ENCODE measurements at places on chromosomes 5 and 9. TPM values are rescaled to one million over a fixed set of nuclear protein-coding genes. Genes with fewer than 3 reads are reported as not detected.

CDH12 gene
- total RNA-seq, result not detected

DDX4 gene
- total RNA-seq, result not detected

ANKRD31 gene
- 0.19 TPM for total RNA-seq

SPATA31E1 gene
- not detected for total RNA-seq

BSPRY gene
- total RNA-seq, result 20.8 TPM

WDR38 gene
- total RNA-seq, result not detected

UGT3A1 gene
- total RNA-seq, result 1.1 TPM

C1QTNF3 gene
- total RNA-seq, result 33.0 TPM

SPINK6 gene
- total RNA-seq, result not detected

ORM2 gene
- not detected for total RNA-seq

- no peak for DNase-seq
- no peaks in the 10 kb centered on the region for H3K36me3 ChIP-seq
- H3K4me3 ChIP-seq, result no peak overlapping the region
- no peak overlapping the region for H3K27ac ChIP-seq
- H3K4me1 ChIP-seq, result no peaks in the 10 kb centered on the region
- no peaks in the 10 kb centered on the region for H3K27me3 ChIP-seq
These were observed 185.2 kb downstream of the HSPA4 start for GRCh38 chr5:133236976-133237375.

- H3K27me3 ChIP-seq, result no peaks in the 10 kb centered on the region
- no peaks in the 10 kb centered on the region for H3K36me3 ChIP-seq
- H3K4me3 ChIP-seq, result no peak overlapping the region
- H3K4me1 ChIP-seq, result no peaks in the 10 kb centered on the region
These were observed 75.1 kb downstream of the PTTG1 start for GRCh38 chr5:160496784-160497183.

- H3K36me3 ChIP-seq, result no peaks in the 10 kb centered on the region
- H3K4me1 ChIP-seq, result no peaks in the 10 kb centered on the region
- H3K27ac ChIP-seq, result no peak overlapping the region
- no peak for DNase-seq
These were observed 347.3 kb upstream of the ZNF608 start for GRCh38 chr5:125093776-125094175.

DNA sequence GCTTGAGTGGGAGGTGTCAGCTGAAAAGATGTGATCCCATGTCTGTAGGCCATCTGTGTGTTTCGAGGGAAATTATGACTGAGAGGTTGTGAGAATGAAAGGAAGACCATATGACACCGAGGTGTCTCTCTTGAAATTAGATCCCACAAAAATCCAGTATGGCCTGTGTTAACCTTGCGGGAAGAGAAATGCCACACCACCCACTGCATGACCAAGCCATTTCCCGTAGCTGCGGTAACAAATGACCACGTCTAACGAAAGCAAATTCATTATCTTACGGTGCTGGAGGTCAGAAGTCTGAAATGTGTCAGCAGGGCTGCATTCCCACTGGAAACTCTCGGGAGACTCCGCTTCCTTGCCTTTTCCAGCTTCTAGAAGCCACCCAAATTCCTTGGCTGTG is 11.6 kb downstream of the C9orf57 start:
- H3K27me3 ChIP-seq, result no peaks in the 10 kb centered on the region
- DNase-seq, result no peak
- no peaks in the 10 kb centered on the region for H3K36me3 ChIP-seq
- no peak overlapping the region for H3K4me3 ChIP-seq
- H3K27ac ChIP-seq, result no peak overlapping the region

GRCh38 chr5:55852503-55852902 is 1.3 kb downstream of the IL31RA start:
- no peak overlapping the region for H3K4me3 ChIP-seq
- no peaks in the 10 kb centered on the region for H3K27me3 ChIP-seq
- H3K4me1 ChIP-seq, result no peaks in the 10 kb centered on the region
- H3K27ac ChIP-seq, result no peak overlapping the region
- no peak for DNase-seq

- no peaks in the 10 kb centered on the region for H3K4me1 ChIP-seq
- H3K36me3 ChIP-seq, result no peaks in the 10 kb centered on the region
- H3K27ac ChIP-seq, result no peak overlapping the region
These were observed 11.8 kb upstream of the LHFPL2 start for GRCh38 chr5:78660401-78660800.

DNA sequence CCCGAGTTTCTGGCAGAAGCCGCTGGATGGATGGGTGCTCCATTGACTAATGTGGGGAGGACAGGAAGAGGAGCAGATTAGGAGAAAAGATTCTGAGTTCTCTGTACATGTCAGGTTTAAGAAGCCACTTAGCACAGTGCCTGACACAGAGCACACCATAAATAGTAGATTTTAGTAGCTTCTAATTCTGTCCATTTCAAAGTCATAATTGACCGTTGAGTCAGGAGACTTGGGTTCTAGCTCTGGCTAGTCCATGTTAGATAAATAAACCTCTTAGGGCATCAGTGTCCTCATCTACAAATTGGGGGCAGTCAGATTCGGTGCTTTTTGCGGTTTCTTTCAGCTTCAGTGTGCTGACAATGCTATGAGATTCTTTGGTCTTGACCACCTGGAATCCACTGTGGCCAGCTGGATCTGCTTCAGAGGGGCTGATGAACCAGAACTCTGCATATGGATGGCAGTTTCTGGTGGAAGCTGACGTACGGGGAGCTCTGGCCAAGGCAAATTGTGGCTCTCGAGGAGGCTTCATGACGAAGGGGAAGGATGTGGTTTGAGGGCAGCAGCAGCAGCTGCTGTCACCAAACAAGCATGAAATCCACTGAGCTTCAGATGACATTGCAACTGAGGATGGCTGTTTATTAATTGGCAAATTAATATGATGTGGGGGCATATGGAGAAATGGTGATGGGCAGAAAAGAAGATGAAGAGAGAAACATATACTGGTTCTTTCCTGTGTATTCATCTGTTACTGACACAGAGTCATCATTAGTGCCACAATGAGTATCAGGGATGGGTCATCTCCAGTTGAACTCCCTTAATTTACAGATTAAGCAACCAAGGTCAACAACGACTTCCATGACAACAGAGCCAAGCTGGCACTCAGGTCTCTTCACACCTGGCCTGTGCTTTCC is 134.4 kb downstream of the AOPEP start:
- H3K36me3 ChIP-seq, result no peaks in the 10 kb centered on the region
- peak; percentile 88 for DNase-seq
- H3K4me3 ChIP-seq, result no peak overlapping the region
- H3K27ac ChIP-seq, result peak overlapping the region; percentile 53

- no peaks in the 10 kb centered on the region for H3K4me1 ChIP-seq
- H3K36me3 ChIP-seq, result no peaks in the 10 kb centered on the region
- no peak overlapping the region for H3K4me3 ChIP-seq
- no peak overlapping the region for H3K27ac ChIP-seq
- H3K27me3 ChIP-seq, result no peaks in the 10 kb centered on the region
- no peak for DNase-seq
These were observed 336.9 kb upstream of the SLC24A2 start for GRCh38 chr9:20125727-20126126.

DNA sequence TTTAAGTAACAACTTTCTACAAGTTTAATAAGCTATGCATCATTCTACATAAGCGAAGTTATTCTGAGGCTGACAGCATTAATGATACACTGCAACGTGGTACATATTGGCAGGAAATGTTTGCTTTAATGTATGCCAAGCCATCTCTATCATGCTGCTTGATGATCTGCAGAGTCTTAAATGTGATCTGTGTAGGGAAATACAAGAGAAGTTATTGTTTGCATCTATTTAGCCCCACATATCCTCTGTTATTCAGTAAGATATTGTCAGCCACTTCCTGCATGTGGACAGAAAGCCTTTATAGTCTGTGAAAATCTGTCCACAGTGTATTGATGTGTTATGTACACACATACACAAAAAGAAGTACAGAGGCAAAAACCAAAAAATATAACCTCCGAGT is 193.1 kb upstream of the FREM1 start:
- H3K4me3 ChIP-seq, result no peak overlapping the region
- no peaks in the 10 kb centered on the region for H3K36me3 ChIP-seq
- no peak for DNase-seq
- H3K27ac ChIP-seq, result no peak overlapping the region
- no peaks in the 10 kb centered on the region for H3K27me3 ChIP-seq

DNA sequence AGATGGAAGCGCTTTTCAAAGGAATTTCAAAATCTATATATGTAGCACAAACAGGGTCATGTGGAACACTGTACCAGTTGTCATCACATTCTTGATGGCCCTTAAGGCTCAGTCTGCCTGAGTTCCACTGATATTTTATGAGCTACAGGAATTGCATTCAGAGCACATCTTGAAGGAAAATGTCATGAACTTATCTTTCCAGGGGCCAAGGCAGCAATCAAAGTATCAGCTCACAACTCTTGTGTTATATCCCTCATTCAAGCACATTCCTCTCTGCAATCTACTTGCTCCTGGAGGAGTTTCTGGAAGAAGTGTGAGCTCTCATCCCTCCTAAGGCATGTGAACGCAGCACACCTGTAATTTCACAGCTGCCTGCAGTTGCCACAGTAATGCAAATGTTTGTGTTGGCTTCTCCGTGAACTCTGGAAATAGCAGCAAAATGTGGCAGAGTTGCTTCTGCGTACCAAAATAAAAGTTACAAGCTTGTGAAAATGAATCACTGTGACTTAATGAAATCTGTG is 89.7 kb upstream of the EQTN start:
- no peaks in the 10 kb centered on the region for H3K36me3 ChIP-seq
- no peak overlapping the region for H3K27ac ChIP-seq
- no peaks in the 10 kb centered on the region for H3K4me1 ChIP-seq
- DNase-seq, result no peak
- no peak overlapping the region for H3K4me3 ChIP-seq

DNA sequence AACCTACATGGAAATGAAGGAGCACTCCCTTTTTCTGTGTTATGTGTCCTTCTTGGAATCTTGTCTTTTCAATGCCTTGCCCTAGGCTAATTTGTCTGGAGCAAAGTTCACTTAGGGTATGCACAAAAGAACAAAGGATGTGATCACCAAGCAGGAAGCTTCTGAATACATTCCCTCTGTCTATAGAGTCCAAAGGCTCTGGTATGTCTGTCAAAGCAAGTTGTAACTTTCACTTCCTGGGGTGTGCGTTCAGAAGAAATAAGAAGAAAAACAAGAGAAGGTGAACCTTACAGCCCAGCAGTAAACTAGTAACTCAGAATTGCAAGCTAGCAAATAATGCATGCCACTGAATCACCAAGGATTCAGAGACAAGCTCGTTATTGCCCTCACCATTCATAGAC is 31.7 kb upstream of the CDH6 start:
- H3K4me3 ChIP-seq, result no peak overlapping the region
- no peak for DNase-seq
- H3K36me3 ChIP-seq, result no peaks in the 10 kb centered on the region
- H3K27ac ChIP-seq, result no peak overlapping the region
- no peaks in the 10 kb centered on the region for H3K27me3 ChIP-seq

GRCh38 chr9:10875752-10876151 is 262.9 kb upstream of the PTPRD start:
- DNase-seq, result no peak
- no peak overlapping the region for H3K27ac ChIP-seq
- no peaks in the 10 kb centered on the region for H3K27me3 ChIP-seq
- no peaks in the 10 kb centered on the region for H3K36me3 ChIP-seq

- no peak overlapping the region for H3K27ac ChIP-seq
- H3K36me3 ChIP-seq, result no peaks in the 10 kb centered on the region
- no peaks in the 10 kb centered on the region for H3K4me1 ChIP-seq
- DNase-seq, result no peak
These were observed 330.8 kb downstream of the FER start for GRCh38 chr5:109078448-109078847.

GRCh38 chr5:133581918-133582317 is 30.4 kb downstream of the FSTL4 start:
- no peaks in the 10 kb centered on the region for H3K36me3 ChIP-seq
- H3K4me1 ChIP-seq, result no peaks in the 10 kb centered on the region
- no peak for DNase-seq
- H3K27ac ChIP-seq, result no peak overlapping the region
- H3K4me3 ChIP-seq, result no peak overlapping the region
- H3K27me3 ChIP-seq, result no peaks in the 10 kb centered on the region

GRCh38 chr9:121748727-121749423 is 97.4 kb downstream of the DAB2IP start:
- no peak for DNase-seq
- H3K36me3 ChIP-seq, result no peaks in the 10 kb centered on the region

DNA sequence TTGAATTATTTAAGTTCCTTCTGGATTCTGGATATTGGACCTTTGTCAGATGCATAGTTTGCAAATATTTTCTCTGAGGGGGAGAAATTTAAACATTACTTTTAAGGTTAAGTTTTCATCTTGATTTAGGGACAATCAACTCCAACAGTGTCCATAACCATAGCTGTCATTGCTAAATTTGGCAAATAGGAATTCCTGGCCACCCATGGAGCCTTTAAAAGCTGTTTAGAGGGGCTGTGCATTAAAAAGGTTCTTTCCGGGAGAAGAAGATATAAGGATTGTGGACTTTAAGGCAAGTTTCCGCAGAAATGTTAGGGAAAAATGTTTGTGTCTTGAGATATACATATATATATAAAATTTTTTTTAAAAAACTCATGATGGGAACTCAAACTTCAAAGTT is 339.7 kb downstream of the ADAMTS6 start:
- no peak overlapping the region for H3K27ac ChIP-seq
- DNase-seq, result no peak
- no peaks in the 10 kb centered on the region for H3K4me1 ChIP-seq
- H3K27me3 ChIP-seq, result no peaks in the 10 kb centered on the region
- H3K36me3 ChIP-seq, result no peaks in the 10 kb centered on the region
- no peak overlapping the region for H3K4me3 ChIP-seq

GRCh38 chr5:1515921-1516571 is 7.7 kb downstream of the LPCAT1 start:
- no peak overlapping the region for H3K4me3 ChIP-seq
- peaks cover 18% of the 10 kb centered on the region for H3K36me3 ChIP-seq
- H3K27ac ChIP-seq, result no peak overlapping the region
- peak; percentile 49 for DNase-seq

DNA sequence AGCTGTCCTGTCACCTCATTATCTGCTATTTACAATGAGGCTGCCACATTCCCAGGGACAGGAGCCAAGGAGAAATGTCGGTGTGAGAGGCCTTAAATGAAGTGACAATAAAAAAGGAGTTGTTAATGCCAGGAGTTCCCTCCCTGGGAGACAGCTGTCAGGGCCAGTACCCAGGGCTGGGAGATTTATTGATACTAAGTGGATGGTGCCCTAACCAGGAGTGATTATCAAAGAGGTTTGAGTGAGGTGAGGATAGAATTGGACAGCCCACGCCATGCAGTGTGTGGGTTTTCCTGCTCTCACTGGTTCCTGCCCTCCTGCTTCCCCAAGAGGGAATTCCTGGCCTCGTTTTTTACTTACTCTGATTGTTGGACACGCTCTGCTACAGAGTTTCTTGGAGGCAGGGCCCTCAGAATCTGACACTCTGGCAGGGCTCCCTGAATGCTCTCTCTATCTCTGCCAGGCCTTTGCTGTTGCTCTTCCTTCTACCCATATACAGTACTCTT is 150.8 kb downstream of the GRIA1 start:
- DNase-seq, result no peak
- H3K27ac ChIP-seq, result no peak overlapping the region
- no peaks in the 10 kb centered on the region for H3K4me1 ChIP-seq
- no peak overlapping the region for H3K4me3 ChIP-seq
- no peaks in the 10 kb centered on the region for H3K36me3 ChIP-seq

GRCh38 chr9:123062351-123063176 is 29.1 kb downstream of the GPR21 start:
- H3K36me3 ChIP-seq, result peaks cover 24% of the 10 kb centered on the region
- no peaks in the 10 kb centered on the region for H3K27me3 ChIP-seq
- DNase-seq, result no peak
- H3K4me3 ChIP-seq, result no peak overlapping the region
- H3K4me1 ChIP-seq, result no peaks in the 10 kb centered on the region
- H3K27ac ChIP-seq, result no peak overlapping the region

Measured in Peyer's patch (tissue), 4 donors.